SIG-M5 (cell line): ENCODE measurements at places on chromosomes 3 and 15.

DNA sequence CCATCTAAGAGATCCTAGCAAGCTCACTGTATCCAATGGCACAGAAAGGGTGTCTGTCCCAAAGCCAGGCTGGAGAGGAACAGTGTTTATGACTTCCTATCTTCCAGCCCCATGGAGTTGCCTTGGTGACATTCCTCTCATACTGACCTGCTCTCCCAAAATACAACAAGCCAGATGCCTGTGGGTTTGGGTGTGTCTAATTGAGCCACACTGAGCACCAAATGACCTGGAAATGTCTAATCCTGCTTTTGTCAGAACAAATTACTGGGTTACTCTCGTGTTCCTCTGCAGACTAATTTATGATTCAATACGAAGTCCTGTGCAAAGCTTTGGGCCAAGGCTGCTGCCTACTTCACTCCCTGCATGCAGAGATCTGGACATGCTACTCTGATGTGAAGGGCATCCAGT lies 98.1 kb upstream of the STRIT1 start:
- DNase-seq: no peak

DNA sequence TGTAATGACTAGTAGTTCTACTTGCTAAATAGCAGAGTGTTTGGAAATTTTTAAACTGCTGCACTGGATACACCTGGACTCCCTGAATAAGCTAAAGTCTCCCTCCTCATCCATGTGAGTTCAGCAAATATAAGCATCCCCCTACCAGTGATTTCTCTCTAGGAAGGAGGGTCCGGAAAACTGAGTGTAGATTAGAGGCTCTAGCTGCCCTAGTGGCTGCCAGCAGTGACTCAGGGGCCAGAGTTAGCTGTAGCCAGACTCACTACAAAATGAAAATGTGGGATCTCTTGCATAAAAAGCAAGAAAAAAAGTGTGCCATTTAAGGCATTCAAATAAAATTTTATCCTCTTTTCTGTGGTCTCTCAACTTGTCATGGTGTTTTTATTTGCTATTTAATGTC lies 485.0 kb upstream of the ATP11B start:
- DNase-seq: no peak

DNA sequence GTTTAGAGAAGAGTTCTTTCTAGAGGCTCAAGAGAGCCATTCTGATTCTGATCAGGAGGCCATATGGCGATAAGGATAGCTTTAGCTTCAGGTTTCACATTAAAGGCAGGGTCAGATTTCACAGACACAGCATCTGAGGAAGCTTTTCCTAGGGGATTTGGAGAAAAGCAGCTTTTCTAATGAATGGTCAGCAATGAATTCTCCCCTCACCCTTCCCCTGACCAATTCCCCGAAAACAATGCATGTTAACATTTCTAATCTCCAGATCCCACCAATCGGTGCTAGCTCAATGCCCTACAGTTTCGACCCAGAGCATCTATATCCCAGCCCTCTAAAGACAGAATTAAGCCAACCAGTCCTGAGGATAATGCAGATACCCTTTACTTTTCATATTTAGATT lies 9.8 kb downstream of the AGBL1 start:
- no peak for DNase-seq

- no peak for DNase-seq
Measured at GRCh38 chr3:54083921-54084320, 38.4 kb upstream of the CACNA2D3 start.

DNA sequence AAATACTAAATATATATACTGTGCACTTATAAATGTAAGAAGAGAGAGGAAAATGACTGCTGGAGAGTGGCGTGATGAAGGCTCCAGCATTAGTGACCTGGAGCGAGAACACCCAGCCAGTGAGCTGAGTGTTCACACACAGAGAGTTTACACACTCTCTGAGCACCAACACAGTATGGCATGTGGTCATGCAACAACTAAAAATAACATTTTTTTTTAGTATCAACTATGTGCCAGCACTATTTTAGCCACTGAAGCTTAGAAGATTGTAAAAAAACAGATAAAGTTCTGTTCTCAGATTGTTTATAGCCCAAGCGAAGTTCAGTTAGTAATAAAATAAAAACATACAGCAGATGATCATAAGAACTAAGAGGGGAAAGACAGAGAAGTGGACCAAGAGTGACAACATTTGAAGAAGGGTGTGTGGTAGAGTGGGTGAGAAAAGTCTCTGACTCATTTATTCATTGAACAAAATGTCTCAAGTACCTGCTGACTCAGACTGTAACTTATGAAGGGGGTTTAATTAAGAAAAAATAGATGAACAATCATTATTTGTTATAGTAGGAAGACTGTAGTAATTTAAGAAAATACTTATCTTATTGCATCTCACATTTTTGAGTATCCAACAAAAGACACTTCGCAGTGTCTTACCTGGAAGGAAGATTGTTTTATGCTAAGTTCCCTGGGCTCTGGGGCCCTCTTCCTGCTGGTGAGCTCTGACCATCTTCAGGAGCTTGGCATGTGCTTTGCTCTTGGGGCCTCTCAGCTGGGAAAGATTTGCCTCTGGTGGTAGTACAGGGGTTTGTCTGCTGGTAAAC lies 43.8 kb downstream of the GAP43 start:
- no peak for DNase-seq

DNA sequence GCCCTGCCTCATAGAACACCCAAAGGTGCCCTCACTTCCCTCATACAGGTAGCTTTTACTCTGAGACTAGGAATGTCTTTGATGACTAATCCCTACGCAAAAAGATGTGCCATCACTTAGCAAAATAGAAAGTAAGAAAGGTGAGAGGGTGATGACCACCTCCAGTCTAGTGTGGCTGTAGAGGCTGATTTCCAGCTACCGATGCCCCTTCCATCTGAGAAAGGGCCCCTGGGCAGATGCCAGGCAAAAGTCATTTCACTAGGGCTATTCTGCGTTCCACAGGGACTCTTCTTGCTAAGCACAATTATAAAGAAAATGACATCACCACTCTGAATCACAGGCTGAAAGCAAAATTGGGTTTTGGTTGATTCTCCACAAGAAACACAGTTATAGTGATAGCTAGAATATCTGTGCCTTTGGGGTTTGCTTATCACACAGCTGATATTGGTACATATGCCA lies 77.4 kb downstream of the RBPMS2 start:
- no peak for DNase-seq
